ENCODE measurements at places on chromosomes 2 and 18.

GRCh38 chr2:165576409-165577154 lies 107.1 kb downstream of the CSRNP3 start:
- no peak for DNase-seq

GRCh38 chr2:65479524-65479923 lies 47.1 kb upstream of the SPRED2 start:
- DNase-seq = no peak

GRCh38 chr2:134153294-134153880 lies 100.5 kb upstream of the MGAT5 start:
- DNase-seq = no peak

- no peak for DNase-seq
These were observed 999 bp downstream of the INSIG2 start for GRCh38 chr2:118089139-118089800.

GRCh38 chr2:84900971-84901370 lies 4.5 kb upstream of the TMSB10 start:
- no peak for DNase-seq

- no peak for DNase-seq
These were observed 71.7 kb downstream of the CLHC1 start for GRCh38 chr2:55160422-55160821.

DNA sequence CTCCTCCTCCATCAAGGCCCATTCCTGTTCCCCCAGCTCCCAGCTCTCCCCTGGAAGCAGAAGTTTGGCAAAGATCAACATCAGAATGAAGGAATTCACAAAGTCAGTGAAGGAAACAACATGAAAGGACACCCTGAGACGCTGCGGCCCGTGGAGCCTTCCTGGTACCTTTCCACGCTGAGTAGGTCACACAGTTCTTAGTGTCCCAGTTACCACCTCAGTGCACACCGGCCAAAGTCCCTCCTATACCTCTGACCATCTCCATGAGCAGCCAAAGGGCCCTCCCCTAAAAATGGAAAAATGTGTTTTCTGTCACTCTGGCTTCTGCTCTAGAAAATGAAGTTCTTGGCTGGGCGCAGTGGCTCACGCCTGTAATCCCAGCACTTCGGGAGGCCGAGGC lies 191.6 kb upstream of the AGAP1 start:
- no peak for DNase-seq

DNA sequence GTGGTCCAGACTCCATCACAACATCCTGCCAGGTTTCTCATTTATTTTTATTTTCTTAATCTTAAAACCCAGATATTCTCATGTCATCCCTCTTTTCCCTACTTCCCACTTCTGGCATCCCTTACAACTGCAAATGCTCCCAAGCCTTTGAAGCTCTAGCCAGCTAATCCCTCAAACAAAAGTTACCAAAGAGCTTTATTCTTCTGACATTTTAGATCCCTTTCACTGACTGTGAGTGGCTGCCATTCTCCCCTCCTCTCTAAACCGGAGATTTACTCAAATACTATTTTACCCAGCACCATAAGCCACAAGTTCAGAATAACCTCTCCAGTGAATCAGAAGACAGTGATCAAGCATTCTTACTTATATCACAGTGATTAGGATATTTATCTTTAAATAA lies 569.0 kb upstream of the SYT4 start:
- DNase-seq = no peak

Data from stimulated activated CD8-positive, alpha-beta memory T cell treated with anti-CD3 and anti-CD28 coated beads, Interleukin-2, amount 100 ng/mL, for 1 hour (primary cell).